ENCODE measurements at places on chromosomes 13 and 19. TPM values are rescaled to one million over a fixed set of nuclear protein-coding genes. Genes with fewer than 3 reads are reported as not detected.

Gene SAE1
- 44.6 TPM for total RNA-seq

- no peaks in the 10 kb centered on the region for H3K27me3 ChIP-seq
- no peak overlapping the region for H3K4me3 ChIP-seq
- no peak overlapping the region for H3K27ac ChIP-seq
- H3K36me3 ChIP-seq, result no peaks in the 10 kb centered on the region
- H3K4me1 ChIP-seq, result peaks cover 8% of the 10 kb centered on the region
These were observed 8.0 kb upstream of the USF2 start for GRCh38 chr19:35260694-35261304.

- no peak overlapping the region for H3K4me3 ChIP-seq
- DNase-seq, result no peak
- H3K27me3 ChIP-seq, result no peaks in the 10 kb centered on the region
These were observed 19.2 kb upstream of the IGFL4 start for GRCh38 chr19:46060012-46060411.

DNA sequence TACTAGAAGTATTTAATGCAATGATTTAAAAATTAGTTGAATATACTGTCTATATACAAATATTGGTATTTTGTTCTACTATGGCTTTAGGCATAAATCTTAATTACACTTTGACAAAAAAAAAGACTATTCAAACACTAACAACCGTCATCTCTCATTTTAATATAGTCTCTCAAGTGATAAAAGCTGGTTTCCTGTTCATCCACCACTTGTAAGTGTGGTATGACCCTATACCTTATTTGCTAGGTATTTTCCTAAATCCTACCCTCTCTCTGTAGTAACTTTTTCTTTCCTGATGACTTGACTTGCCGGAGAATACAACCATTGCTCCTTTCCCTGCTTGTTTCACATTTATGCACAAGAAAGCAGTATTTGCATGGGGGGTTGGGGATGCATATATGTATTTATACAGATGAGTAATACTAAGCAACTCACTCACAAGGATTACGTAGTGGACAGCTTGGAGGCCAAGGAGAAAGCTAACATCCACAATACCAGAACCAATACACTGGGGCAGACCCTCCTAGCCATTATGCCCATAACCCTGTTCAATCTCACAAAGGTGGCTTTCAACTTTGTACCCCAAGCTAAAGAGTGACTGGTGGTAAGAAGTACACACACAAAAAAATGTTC, 12.7 kb upstream of the EFNB2 start:
- no peaks in the 10 kb centered on the region for H3K4me1 ChIP-seq
- H3K27me3 ChIP-seq, result no peaks in the 10 kb centered on the region
- no peak overlapping the region for H3K4me3 ChIP-seq
- DNase-seq, result no peak
- H3K36me3 ChIP-seq, result no peaks in the 10 kb centered on the region

GRCh38 chr13:110551284-110551683, 10.2 kb downstream of the RAB20 start:
- DNase-seq, result no peak
- H3K36me3 ChIP-seq, result no peaks in the 10 kb centered on the region
- no peak overlapping the region for H3K27ac ChIP-seq
- no peak overlapping the region for H3K4me3 ChIP-seq
- no peaks in the 10 kb centered on the region for H3K27me3 ChIP-seq
- H3K4me1 ChIP-seq, result no peaks in the 10 kb centered on the region

- DNase-seq, result no peak
- H3K36me3 ChIP-seq, result no peaks in the 10 kb centered on the region
- peak overlapping the region; percentile 84 for H3K27ac ChIP-seq
These were observed 11.9 kb upstream of the ITM2B start for GRCh38 chr13:48220981-48221685.

- H3K27ac ChIP-seq, result no peak overlapping the region
- no peak overlapping the region for H3K4me3 ChIP-seq
- peaks cover 3% of the 10 kb centered on the region for H3K36me3 ChIP-seq
These were observed 14.0 kb downstream of the AKAP8L start for GRCh38 chr19:15404780-15405211.

DNA sequence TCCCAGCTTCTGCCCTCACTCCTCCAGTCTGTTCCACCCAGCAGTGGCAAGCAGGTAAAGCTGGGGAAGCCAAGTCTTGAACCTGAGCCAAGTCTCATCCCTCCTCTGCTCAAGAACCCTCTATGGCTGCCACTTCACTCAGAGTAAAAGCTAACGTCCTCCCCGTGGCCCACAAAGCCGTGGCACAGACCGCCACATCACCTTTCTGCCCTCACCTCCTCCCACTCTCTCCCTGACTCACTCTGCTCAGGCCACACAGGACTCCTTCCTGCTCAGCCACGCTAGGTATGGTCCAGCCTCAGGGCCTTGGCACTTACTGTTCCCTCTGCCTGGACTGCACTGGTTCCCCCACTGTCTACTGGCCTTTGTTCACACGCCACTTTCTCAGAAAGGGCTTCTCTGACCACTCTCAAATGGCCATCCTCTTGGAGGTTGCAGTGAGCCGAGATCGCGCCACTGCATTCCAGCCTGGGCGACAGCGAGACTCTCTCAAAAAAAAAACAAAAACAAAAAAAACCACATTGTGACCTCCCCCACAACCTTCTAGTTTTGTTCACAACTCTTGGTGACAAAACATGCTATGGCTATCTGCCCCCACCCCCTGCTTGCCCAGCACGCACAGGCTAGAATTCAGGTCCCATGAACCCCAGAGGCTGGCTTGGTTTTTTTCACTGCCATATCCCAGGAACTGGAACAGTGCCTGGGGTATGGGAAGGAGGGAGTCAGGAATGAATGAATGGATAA, 15.8 kb downstream of the NDUFB7 start:
- H3K27ac ChIP-seq, result peak overlapping the region; percentile 53
- H3K4me1 ChIP-seq, result peaks cover 21% of the 10 kb centered on the region
- no peaks in the 10 kb centered on the region for H3K27me3 ChIP-seq
- H3K36me3 ChIP-seq, result no peaks in the 10 kb centered on the region
- H3K4me3 ChIP-seq, result peak overlapping the region; percentile 44

DNA sequence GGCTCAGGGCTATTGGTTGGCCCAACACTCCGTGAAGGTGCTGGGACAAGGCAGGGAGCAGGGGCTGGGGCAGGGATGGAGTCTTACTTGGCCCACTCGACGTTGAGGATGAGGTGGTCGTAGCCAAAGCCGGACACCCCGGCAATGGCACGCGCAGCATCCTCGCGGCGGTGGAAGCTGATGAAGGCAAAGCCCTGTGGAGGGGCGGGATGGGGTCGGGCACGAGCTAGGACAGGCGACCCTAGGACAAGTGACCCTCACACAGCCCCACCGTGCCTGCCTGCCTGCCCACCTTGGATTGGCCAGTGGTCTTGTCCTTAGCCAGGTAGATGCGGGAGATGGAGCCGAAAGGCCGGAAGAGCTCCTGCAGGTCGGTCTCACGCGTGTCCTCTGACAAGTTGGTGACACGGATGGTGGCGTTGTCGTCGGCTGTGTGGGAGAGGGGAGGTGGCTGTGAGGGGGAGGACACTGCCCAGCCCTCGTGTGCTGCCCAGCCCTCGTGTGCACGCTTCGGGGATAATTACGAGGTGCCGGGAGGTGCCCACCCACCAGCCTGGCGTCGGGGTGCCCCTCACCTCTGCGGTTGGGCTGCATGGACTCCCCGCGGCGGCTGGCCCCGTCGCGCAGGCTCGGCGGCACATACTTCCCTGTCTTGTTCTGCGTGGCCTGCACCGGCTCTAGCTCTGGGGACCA, 4.0 kb downstream of the P2RY11 start:
- H3K4me1 ChIP-seq, result peaks cover 4% of the 10 kb centered on the region
- H3K4me3 ChIP-seq, result no peak overlapping the region
- no peaks in the 10 kb centered on the region for H3K27me3 ChIP-seq

Gene CYP2A6
- 0.64 TPM for total RNA-seq

Gene FFAR2
- total RNA-seq, result 0.15 TPM

GRCh38 chr13:50893211-50893852, 16.3 kb upstream of the RNASEH2B start:
- no peaks in the 10 kb centered on the region for H3K4me1 ChIP-seq
- DNase-seq, result no peak
- H3K4me3 ChIP-seq, result no peak overlapping the region
- H3K36me3 ChIP-seq, result no peaks in the 10 kb centered on the region

Gene IL4I1
- total RNA-seq, result 0.66 TPM

Gene OR7D2
- total RNA-seq, result 0.16 TPM

DNA sequence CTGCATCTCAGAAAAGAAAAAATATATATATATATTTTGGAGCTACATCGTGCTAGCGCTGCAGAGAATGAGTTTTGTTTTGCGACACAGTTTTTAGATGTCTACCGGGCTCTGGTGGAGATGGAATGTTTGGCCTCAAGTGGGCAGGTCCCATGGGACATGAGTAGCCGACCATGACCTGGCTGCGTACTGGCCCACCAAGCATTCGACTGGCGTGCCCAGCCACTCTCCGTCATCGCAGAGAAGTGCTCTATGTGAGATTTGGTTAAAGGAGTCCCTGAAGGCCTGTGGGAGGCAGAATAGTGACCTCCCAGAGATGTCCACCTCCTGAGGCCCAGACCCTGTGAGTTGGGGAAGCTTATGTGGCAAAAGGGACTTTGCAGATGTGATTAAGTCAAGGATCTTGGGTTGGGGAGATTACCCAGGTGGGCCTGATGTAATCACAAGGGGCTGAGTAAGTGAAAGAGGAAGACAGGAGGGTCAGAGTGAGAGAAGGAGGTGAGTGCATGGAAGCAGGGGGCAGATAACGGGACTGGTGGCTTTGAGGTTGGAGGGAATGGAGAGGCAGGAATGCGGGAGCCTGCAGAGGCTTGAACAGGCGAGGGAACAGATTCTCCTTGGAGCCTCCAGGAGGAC, 821 bp upstream of the LILRB4 start:
- H3K36me3 ChIP-seq, result no peaks in the 10 kb centered on the region
- H3K4me1 ChIP-seq, result no peaks in the 10 kb centered on the region
- no peak overlapping the region for H3K27ac ChIP-seq
- peaks cover 31% of the 10 kb centered on the region for H3K27me3 ChIP-seq

DNA sequence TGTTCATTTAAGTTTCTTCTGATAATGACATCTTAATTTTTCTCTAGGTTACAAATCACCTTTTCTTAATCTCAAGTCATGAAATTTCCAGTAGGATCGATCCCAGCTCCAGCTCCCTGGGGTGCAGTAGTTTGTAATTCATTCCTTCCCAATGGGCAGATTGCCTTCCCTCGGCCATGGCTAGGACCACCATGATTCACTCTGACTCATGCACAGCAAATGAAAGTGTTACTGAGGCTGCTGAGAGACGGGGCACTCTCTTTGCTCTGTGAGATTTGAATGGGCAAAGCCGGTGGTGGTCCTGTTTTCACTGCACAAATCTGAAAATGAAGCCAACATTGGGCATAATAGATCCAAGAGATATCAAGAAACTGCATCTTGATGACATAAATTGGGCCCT, 202.8 kb upstream of the IRS2 start:
- no peaks in the 10 kb centered on the region for H3K27me3 ChIP-seq
- no peaks in the 10 kb centered on the region for H3K36me3 ChIP-seq
- DNase-seq, result no peak
- no peaks in the 10 kb centered on the region for H3K4me1 ChIP-seq
- no peak overlapping the region for H3K27ac ChIP-seq

GRCh38 chr13:114063545-114064449, 68.6 kb downstream of the RASA3 start:
- H3K27me3 ChIP-seq, result no peaks in the 10 kb centered on the region
- no peaks in the 10 kb centered on the region for H3K36me3 ChIP-seq
- H3K4me3 ChIP-seq, result peak overlapping the region; percentile 62
- H3K27ac ChIP-seq, result peak overlapping the region; percentile 98

GRCh38 chr19:17303940-17304267, 679 bp upstream of the ABHD8 start:
- DNase-seq, result no peak
- peaks cover 31% of the 10 kb centered on the region for H3K4me1 ChIP-seq
- H3K36me3 ChIP-seq, result no peaks in the 10 kb centered on the region
- peak overlapping the region; percentile 81 for H3K4me3 ChIP-seq

Gene ZNF69
- 20.0 TPM for total RNA-seq

Gene SCAF1
- 9.8 TPM for total RNA-seq

Gene PSG1
- total RNA-seq, result not detected

- no peak overlapping the region for H3K4me3 ChIP-seq
- no peaks in the 10 kb centered on the region for H3K27me3 ChIP-seq
- H3K4me1 ChIP-seq, result no peaks in the 10 kb centered on the region
- H3K36me3 ChIP-seq, result no peaks in the 10 kb centered on the region
These were observed 7.8 kb upstream of the CDK8 start for GRCh38 chr13:26246154-26246553.

DNA sequence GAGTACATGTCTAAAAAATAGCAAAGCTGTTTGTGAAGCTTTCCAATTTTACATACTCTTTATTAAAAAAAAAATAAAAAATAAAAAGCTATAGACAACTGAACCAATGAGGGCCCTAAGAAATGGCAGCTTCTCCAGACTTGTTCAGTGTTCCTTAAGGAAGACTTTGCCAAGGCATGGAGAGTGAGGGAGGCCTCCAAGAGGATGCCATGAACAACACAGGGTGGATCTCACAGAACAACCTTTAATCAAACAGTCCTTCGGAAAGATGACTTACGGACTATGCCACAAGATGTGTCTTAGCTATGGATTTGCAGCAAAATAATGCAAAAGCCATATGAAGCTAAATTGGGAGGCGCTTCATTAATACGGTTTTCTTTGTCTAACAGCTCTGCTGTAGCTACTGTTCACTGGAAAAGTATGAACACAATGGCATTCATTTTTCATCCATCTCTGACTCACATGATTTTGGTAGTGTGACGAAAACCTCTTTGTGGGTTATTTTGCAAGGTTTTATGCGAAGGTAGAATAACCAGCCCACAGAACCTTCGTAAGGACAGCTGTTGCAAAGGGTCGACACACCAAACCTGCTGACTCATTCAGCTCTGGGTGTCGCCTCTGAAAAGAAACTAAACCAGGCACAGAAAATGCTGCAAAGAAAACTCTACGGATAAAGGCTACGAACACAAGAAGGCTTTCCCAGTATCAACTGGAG, 27.7 kb downstream of the EFNB2 start:
- H3K4me1 ChIP-seq, result no peaks in the 10 kb centered on the region
- no peak overlapping the region for H3K27ac ChIP-seq
- no peaks in the 10 kb centered on the region for H3K27me3 ChIP-seq
- no peaks in the 10 kb centered on the region for H3K36me3 ChIP-seq
- H3K4me3 ChIP-seq, result no peak overlapping the region
- no peak for DNase-seq

GRCh38 chr13:28120317-28120716, 18.0 kb upstream of the PAN3 start:
- no peak overlapping the region for H3K4me3 ChIP-seq
- no peaks in the 10 kb centered on the region for H3K36me3 ChIP-seq
- no peaks in the 10 kb centered on the region for H3K4me1 ChIP-seq
- H3K27me3 ChIP-seq, result no peaks in the 10 kb centered on the region
- no peak for DNase-seq
